ENCODE measurements at places on chromosomes 7 and 10.

DNA sequence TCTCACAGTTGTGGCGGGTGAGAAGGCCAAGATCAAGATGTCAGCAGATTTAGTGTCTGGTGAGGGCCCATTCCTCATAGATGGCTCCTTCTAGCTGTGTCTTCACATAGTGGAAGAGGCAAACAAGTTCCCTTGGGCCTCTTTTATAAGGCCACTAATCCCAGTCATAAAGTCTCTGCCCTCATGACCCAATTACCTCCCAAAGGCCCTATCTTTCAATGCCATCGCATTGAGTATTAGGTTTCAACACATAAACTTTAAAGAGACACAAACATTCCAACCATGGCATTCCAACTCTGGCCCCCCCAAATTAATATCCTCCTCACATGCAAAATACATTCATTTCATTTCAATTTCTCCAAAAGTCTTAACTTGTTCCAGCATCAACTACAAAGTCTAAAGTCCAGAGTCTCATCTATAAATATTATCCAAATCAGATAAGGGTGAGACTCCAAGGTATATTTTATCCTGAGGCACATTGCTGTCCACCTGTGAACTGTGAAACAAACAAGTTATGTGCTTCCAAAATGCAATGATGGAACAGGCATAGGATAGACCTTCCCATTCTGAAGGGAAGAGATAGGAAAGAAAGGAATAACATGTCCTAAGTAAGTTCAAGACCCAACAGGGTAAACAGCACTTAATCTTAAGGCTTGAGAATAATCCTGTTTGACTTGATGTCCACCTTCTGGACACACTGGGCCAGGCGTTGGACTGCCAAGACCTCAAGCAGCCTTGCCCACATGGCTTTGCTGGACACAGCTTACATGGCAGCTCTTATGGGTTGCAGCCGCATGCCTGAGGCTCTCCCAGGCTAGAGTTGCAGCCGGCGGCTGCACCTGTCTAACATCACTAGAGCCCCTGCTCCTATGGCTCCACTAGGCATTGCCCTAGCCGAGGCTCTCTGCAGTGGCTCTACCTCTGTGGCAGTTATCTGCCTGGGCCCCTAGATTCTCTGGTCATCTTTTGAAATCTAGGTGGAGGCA is 312.8 kb downstream of the TNS3 start:
- DNase-seq, result no peak

DNA sequence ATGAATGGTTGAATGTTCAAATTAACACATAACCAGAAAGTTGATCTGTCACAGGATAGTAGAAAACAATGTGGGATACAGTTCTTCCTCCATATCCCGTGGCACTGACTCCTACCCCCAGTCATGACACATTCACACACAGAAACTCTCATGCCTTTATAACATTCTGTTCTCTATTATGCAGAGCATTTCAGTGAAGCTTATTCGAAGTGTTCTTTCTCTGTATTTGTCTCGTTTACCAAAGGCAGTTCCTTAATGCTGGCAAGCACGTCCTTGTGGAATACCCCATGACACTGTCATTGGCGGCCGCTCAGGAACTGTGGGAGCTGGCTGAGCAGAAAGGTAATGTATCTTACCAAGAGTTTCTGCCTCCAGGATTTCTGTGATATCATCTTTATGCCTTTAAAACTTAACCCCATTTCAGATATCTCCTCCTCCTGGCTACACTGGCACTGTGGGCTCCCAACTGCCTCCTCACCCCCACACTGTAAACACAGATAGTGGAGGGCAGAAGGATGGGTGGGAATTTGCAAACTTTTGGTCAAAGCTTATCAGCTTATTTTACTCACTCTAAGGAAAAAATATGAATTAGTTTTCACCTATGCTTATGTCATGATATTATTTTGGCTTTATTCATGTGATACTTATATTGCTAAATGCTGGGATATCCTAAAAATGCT is 34.1 kb downstream of the BLVRA start:
- no peak for DNase-seq

GRCh38 chr7:137846827-137847567 is at the start of gene DGKI:
DGKI (minus strand) TSS chr7:137846974.
- DNase-seq, result peak; percentile 11

DNA sequence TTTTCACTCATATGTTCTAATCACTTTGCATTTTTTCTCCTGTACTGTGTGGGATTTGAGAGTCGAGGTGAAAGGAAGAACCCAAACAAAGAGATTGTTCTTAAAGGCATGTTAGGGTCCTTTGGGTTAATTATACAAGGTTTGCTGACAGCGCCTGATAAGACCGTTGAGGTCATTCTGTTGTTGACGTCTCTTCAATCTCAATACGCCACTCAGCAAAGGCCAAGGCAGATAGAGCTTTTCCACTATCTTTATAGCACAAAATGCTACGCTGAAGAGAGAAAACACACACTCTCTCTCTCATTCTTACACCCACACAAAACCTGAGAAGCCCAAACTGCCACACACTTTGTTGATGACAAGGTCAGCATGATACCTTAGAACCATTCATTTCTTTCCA is 228.7 kb downstream of the CNTNAP2 start:
- no peak for DNase-seq

- no peak for DNase-seq
These were observed 28.0 kb downstream of the GLCCI1 start for GRCh38 chr7:7996568-7996967.

- no peak for DNase-seq
These were observed 242.3 kb upstream of the DKK1 start for GRCh38 chr10:52071814-52072213.

GRCh38 chr7:27555670-27556069 is 107.0 kb downstream of the HIBADH start:
- no peak for DNase-seq

GRCh38 chr10:24407928-24408327 is 199.0 kb downstream of the KIAA1217 start:
- DNase-seq, result no peak

DNA sequence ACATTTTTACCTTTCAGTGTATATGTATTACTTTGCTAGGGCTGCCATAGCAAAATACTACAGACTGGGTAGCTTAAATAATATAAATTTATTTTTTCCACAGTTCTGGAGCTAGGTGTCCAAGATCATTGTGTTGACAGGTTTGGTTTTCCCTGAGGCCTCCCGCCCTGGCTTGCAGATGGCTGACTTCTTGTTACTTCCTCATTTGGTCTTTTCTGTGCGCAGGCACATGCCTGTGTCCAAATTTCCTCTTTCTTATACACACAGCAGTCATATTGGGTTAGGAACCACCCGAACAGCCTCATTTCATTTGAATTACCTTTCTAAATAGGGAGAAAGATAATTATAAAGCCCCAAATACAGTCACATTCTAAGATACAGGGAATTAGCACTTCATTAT is 521.6 kb upstream of the SORCS1 start:
- no peak for DNase-seq

DNA sequence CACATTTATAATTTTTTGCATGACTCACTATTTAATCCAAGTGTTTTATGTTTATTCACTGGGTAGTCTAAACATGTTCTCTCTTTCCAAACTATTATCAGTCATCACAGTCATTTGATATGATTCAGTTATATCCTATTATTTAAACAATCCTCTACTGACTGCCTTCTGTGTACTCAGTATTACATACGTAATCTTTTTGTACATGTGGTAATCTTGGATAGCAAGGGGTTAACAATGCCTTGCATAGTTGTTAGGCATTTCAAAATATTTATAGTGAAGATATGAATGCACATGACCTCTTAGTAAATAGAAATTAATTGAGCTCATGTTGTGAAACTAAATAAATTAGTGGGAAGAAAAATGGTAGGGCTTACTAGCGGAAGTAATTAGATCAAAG is 379.4 kb upstream of the KIAA1217 start:
- no peak for DNase-seq

- DNase-seq, result no peak
These were observed 51.1 kb downstream of the SPOCK2 start for GRCh38 chr10:72037266-72037665.

DNA sequence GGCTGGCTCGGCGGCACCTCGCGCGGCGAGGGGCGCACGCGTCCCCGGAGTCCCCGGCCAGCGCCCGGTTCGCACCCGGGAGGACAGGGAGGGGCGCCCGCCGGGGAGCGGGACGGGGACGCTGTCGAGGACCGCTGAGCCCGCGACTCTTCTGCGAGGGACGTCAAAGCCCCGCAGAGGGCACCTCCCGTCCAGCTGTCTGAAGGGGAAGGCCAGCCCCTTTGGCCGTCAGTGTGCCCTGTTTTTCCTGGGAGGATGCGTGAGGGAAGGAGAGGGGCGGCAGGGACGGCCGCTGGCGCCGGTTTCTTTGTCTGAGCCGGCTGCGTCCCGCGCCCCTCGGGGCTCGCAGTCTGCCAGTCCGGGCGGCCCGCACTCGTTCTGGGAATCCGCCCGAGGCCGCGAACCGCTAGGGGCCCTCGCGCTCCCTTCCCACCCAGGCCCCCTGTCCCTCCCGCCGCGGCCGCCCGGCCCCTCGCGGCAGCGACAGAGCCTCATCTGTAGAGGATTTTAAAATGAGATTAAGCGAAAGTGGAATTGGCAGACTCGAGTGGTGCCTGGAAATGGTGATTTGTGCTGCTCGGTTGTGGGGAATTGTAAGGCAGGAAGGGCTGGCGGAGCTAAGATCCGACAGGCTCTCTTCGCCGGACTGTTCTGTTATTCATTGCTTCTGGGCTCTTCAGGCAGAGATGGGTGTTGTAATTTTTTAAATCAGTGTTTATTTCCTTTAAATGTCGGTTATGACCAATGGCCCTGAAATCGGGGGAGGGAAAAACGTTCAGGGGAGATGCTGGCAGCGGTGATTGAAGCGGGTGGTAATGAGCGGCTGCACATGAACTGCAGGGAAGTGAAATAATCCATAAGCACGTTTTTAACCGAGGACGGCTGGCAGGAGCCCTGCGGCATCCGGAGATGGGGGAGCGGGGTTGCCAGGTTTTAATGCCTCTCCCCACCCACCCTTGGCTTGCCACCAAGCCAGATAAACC is 618 bp upstream of the RELN start:
- DNase-seq, result peak; percentile 16

DNA sequence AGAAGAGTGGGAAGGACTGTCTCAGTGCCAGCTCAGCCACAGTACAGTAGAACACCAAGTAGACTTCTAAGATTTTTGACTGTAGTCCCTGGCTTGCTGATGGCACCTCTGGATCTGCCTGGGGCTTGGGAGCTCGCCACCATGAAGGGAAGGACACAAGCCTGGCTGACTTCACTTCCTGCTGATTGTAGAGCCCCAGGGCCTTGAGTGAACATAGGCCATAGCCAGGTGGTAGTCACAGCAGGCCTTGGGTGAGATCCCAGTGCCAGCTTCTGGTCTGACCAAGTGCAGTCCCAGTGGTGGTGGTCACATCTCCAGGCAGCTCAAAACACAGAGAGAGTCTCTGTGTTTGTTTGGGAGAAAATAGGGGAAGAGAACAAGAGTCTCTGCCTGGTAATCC is 57.6 kb upstream of the HBP1 start:
- no peak for DNase-seq

GRCh38 chr10:5659702-5660528 is 6.5 kb downstream of the ASB13 start:
- peak; percentile 38 for DNase-seq

DNA sequence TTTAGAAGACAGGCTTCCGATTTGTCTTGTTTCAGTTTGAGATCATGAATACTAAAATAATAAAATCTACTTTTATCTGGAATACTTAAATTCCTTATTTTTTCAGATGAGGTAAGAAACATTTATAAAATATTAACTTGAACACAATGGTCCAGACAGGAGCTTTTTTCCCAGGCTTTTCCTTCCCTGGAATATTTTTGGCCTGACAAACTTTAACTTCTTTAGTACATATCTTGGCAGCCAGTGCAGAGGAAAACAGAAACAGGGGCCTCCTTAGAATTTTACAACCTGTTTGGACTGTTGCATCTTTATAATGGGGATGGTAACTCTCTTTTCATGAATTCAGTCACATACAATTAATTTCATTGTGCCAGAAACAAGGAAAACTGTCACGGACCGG is 41.4 kb downstream of the NRP1 start:
- no peak for DNase-seq

- peak; percentile 85 for DNase-seq
These were observed 729 bp downstream of the DNAJB6 start for GRCh38 chr7:157337316-157338149.

- DNase-seq, result no peak
These were observed 11.4 kb downstream of the CLDN3 start for GRCh38 chr7:73758581-73759138.

DNA sequence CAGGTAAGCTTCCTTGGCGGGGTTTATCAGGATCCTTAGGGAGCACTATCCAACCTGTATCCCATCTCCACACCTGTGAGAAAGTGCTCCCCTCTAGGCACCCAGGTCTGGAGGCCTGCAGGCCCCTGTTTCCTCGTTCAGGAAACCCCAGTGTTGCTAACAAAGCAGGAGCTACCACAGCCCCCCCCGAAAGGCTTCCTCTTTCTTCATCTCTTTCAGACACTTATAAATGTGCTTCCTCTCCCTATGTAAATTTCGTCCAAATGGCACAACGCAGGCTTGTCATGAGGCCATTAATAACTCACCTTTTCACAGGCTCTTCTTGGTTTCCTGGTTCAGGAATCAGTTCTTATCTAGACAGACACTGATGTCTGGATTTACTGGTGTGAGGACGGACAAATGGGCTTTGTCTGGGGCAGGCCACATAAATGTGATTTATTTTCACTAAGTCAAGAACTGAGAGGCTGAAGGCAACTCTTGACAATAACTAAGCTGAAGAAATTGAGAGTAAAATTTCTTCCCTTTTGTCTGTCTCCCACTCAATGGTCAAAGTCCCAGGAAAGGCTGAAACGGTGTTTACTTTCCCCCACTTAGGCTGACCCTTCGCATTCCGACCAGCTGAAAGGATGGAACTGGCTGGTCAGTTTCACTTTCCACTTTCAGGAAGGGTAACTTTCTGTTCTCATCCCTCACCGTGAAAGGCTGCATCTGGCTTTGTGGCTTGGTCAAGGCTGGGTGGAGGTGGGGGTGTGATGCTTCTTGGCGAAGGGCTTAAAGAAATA is 46.8 kb downstream of the PIK3AP1 start:
- DNase-seq, result no peak

DNA sequence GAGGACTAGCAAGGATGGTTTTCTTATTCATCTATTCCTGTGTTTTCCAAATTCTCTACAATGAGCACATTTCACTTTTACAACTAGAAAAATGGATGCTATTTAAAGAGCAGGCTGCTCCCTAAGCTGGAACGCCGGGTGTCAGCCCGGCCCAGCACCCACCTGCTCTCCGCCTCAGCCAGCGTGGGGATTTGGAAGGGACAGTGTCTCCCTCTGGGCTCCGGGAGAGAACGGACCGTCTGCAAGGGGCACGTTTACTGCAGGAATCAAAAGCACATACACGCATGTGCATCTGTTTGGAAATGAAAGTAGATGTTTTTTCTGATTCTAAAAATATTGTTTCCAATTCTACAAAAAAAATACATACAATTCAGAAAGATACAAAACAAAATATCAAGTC is 2.3 kb upstream of the JAKMIP3 start:
- no peak for DNase-seq

- DNase-seq, result no peak
These were observed 49.8 kb downstream of the STK31 start for GRCh38 chr7:23759671-23760391.

DNA sequence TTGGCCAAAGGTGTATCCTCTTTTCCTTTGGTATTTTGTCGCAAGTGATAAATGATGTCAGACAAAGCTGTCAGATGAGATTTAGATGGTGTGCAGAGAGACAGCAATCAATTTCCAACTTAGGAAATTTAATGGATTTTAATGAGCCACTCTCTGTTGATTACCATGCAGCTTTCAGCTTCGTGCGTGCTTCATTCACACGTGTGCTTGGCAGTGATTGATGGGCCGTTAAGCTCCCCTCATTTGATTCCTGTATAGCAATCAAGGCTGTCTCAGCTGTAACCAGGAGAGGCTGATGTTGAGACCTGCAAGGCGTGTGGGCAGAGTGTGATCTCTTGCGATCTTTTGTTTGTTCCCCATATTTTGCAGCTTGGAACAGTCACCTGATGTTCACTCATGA is 439.6 kb downstream of the CALN1 start:
- DNase-seq, result no peak

Data from activated CD4-positive, alpha-beta T cell treated with anti-CD3 and anti-CD28 coated beads for 36 hours (primary cell).